ENCODE measurements at places on chromosomes 7 and 10.
A peak's percentile ranks its signal among the peaks of the same experiment; 100 is the strongest.

DNA sequence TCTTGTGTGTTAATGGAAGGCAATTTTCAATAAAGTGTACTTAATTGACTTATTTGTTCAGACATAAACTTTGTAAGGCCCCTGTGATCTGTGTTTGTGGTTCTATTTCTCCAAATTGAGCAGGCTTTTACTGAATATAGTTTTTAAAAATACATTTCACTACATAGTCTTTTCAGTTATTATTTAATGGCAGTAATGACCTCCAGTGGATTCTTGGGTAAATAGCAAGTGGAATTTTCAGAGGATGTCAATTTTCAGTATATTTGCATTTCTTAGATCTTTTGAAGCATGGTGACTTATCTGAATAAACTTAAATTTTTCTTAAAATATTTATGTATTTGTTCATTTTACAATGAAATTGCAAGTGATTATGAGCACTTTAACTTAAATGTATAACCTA lies 203.1 kb upstream of the PCLO start:
- H3K27ac ChIP-seq: no peak overlapping the region
- no peaks in the 10 kb centered on the region for H3K4me1 ChIP-seq
- no peaks in the 10 kb centered on the region for H3K36me3 ChIP-seq
- H3K27me3 ChIP-seq: no peaks in the 10 kb centered on the region
- H3K4me3 ChIP-seq: no peak overlapping the region

DNA sequence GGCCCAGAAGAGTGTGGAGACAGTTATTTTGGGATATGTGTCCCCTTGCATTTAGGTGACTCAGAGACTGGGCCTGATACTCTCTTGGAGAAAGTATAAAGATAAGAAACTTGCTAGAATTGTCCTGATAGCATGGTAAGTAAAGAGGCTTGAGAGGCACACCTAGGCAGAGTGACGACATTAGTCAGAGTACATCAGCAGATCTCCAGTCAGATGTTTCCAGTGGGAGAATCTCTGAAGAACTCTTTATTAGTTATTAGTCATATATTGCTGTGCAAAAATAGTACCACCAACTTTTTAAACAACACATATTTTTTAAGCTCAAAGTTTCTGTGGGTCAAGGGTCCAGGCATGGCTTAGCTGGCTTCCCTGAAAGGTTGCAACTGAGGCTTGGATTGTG lies 182.6 kb downstream of the NEBL start:
- H3K27me3 ChIP-seq: no peaks in the 10 kb centered on the region
- H3K27ac ChIP-seq: no peak overlapping the region
- no peak for DNase-seq
- H3K36me3 ChIP-seq: no peaks in the 10 kb centered on the region
- H3K4me1 ChIP-seq: no peaks in the 10 kb centered on the region
- no peak overlapping the region for H3K4me3 ChIP-seq

DNA sequence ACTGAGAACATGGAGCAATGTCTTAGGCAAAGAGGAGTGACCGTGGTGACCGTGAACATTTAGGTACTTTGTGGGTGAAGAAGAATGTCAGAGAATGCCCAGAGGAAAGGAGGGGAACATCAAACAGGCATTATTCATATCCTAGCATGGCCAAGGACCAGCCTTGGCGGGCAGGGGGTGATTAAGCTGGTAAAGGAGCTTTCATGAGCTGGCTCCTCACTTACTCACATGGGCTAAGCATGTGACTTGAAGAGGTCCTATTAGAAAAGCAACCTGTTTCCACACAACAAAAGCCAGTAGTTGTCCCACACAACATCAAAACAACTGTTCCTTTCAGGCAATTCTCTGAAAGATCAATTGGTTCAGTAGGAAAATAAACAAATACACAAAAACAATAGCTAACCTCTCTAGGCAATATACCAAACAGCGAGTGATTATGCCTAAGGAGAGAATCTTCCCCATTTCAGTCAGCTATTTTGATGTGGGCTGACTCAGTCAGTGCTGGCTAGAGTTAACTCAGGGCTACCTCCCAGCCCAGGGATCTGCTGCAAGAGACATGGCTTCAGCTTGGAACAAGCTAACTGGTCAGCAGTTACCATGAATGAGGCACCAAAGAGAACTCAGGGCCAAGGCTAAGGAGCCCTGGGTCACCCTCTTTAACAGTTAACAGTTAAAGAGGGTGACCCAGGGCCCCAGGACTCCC lies 283.5 kb downstream of the ARHGAP12 start:
- H3K36me3 ChIP-seq: no peaks in the 10 kb centered on the region
- no peak overlapping the region for H3K27ac ChIP-seq

DNA sequence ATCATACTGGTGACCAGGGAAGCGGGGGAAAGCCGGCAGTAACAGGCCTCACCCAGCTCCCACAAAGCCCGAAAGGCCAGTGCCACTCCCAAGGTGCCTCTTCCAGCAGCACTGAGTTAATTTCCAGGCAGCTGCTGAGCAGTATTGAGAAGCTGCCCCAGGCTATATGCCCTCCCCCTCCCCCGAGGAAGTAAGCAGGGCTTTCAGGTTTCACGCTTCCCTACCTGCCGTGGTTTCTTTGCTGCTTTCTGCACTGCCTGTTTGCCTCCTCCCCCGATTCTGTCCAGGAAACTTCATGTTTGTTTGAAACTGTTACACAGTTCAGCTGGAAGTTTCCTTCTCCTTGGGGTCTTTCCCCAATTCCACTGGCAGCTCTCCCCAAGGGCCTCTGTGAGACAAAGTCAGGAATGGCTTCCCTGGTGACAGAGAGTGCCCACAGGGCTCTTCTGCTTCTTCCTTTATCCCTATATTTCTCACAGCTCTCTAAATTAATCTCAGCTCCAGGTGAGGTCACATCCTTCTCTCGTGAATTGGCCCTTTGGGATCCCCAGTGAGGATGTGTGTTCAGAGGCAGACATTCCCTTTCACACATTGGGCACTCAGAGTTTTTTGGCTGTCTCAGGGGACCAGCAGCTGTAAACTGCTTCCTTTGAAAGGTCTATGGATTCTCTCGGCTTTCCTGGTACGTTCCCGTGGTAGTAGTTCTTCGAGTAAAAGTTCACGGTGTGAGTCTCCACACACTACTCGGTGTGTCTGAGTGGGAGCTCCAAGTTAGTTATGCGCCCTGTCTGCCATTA lies 19.4 kb downstream of the C1GALT1 start:
- no peak overlapping the region for H3K4me3 ChIP-seq
- H3K27ac ChIP-seq: peak overlapping the region; percentile 48
- H3K27me3 ChIP-seq: no peaks in the 10 kb centered on the region
- no peaks in the 10 kb centered on the region for H3K36me3 ChIP-seq

- H3K36me3 ChIP-seq: no peaks in the 10 kb centered on the region
- no peaks in the 10 kb centered on the region for H3K27me3 ChIP-seq
- no peak overlapping the region for H3K27ac ChIP-seq
- DNase-seq: no peak
- H3K4me3 ChIP-seq: no peak overlapping the region
Measured at GRCh38 chr7:91661727-91662126, 218.8 kb downstream of the MTERF1 start.

DNA sequence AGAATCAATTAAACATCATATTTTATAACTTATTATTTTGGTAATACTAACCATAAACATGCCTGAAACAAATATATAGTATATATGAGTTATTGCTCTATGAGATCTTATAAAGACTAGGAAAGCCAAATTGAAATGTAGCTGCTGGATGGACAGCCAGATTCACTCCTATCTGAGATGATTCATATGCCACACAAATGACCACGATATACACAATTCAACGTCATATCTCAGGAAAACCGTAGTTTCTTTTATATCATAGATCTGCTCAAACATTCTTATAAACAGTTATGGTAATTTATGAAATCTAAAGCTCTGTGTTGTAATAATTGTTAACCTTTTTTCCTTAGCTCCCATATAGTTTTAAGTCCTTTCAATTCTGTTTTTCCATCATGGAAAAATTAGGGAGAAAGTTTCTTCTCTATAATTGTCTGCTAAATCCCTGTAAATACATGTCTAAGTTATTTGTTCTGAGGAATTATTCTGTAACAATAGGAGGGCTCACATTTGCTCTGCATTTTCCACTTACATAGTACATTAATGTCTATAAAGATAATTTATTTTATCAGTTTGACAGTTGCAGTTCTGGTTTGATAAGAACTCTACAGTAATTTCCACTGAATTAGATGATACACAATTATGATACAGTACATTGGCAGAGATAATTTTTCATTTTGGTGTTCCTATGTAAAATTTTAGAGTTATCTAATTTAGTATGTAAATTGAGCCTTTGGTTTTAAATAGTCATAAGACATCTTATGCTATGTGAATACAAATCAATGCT lies 42.7 kb downstream of the GNAT3 start:
- H3K4me3 ChIP-seq: no peak overlapping the region
- no peaks in the 10 kb centered on the region for H3K27me3 ChIP-seq
- no peak for DNase-seq
- H3K27ac ChIP-seq: no peak overlapping the region
- H3K4me1 ChIP-seq: no peaks in the 10 kb centered on the region

DNA sequence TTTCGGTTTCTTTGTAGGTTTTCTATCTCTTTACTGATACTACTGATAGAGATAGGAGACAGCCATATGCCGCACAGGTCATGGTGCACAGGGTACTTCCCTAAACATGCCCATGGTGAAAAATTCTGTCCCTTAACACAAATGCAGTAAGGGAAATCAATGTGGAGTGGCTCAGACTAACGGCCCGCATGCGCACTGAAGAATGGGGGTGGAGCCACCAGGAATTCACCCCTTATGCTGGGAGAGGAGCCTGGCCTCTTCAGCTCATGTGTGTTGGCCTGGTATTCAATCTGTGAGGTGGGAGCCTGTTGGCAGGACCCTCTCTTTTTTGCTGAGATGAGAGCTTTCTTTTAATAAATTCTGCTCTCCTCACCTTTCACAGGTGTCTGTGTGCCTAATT lies 8.4 kb upstream of the URGCP start:
- no peaks in the 10 kb centered on the region for H3K4me1 ChIP-seq
- peaks cover 9% of the 10 kb centered on the region for H3K36me3 ChIP-seq
- H3K27ac ChIP-seq: no peak overlapping the region
- no peak overlapping the region for H3K4me3 ChIP-seq
- no peaks in the 10 kb centered on the region for H3K27me3 ChIP-seq

DNA sequence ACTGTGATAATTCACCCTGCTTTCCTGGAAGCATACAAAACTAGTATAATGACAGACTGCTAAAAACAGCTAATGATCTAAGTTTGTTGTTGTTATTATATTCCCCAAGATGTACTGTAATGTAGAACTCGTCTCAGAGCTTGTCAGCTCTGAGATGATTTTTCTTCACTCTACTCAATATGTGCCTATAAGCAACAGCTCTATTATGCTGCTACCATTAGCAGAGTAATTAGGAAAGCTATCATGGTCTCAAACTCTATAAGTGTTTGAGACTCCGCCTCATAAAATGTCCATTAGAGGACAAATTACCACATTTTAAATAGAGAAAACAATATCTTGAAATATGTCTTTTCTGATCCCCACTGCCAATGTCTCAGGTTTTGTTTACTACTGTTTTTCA lies 476.5 kb upstream of the PCDH15 start:
- no peaks in the 10 kb centered on the region for H3K27me3 ChIP-seq
- DNase-seq: no peak
- H3K4me1 ChIP-seq: no peaks in the 10 kb centered on the region
- H3K36me3 ChIP-seq: no peaks in the 10 kb centered on the region
- no peak overlapping the region for H3K4me3 ChIP-seq
- no peak overlapping the region for H3K27ac ChIP-seq

- no peak overlapping the region for H3K27ac ChIP-seq
- H3K36me3 ChIP-seq: peaks cover 13% of the 10 kb centered on the region
- no peak overlapping the region for H3K4me3 ChIP-seq
- no peak for DNase-seq
- no peaks in the 10 kb centered on the region for H3K4me1 ChIP-seq
Measured at GRCh38 chr7:107408349-107408748, 61.5 kb upstream of the GPR22 start.

DNA sequence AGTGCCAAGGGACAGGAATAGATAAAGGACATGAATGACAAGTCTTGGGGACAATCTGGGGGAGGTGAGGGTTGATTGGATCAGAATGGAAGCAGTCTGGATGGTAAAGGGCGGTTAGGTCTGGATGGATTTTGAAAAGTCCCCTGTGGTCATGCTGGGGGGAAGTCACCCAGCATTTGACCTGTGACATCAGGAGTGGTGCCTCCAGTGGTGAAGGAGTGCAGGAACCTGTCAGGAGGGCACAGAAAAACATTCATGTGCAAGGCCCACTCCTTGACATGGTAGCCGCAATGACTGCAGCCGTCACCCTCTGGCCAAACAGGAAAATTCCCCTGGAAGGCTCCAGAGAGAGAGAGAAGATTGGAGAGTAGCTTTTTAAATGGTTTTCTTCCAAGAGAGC lies 304.8 kb downstream of the GFRA1 start:
- H3K4me3 ChIP-seq: no peak overlapping the region
- no peaks in the 10 kb centered on the region for H3K36me3 ChIP-seq
- H3K27me3 ChIP-seq: no peaks in the 10 kb centered on the region
- H3K4me1 ChIP-seq: no peaks in the 10 kb centered on the region
- H3K27ac ChIP-seq: no peak overlapping the region
- DNase-seq: no peak

GRCh38 chr7:73746378-73746777 lies 7.8 kb upstream of the ABHD11 start:
- DNase-seq: no peak
- no peaks in the 10 kb centered on the region for H3K4me1 ChIP-seq
- no peak overlapping the region for H3K27ac ChIP-seq
- H3K4me3 ChIP-seq: no peak overlapping the region

DNA sequence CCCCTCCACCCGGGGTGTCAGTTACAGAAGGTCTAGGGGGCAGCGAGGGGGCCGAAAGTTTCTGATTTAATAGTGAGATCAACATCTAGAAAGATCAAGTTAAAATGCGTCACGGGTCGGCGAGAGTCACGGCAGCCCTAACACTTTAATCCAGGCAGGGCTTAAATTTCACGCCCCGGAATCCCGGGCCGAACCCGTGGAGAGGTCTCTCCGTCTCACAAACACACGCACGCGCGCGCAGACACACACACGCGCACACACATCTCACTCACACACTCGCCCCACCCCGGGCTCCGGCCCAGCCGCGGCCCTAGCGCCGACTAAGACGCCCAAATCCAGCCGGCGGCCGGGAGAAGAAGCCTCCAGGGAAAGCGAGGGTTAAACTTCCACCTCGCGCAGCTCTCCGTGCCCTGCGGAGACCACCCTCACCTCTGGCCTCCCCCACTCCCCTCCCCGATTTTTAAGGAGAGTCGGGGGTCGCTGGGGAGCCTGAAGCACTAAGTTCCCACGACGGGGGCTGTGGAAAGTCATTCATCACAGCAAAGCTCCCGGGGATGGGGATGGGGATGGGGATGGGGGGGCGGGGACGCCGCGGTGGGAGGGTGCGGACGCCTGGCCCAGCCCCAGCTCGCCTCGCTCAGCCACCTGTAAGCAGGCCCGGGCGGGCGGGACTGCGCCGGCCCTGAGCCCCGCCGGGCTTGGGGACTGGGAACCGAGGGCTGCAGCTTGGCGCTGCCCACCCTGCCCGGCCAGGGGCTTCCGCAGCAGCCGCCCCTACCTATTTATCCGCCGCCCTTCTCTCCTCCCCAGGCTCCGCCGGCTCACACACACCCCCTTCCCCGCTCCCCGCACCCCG lies 1.6 kb downstream of the PDGFA start:
- DNase-seq: peak; percentile 55
- peak overlapping the region; percentile 82 for H3K27ac ChIP-seq
- peaks cover 19% of the 10 kb centered on the region for H3K36me3 ChIP-seq
- H3K4me1 ChIP-seq: peaks cover 56% of the 10 kb centered on the region

All from DND-41 (cell line).